GM12864 (cell line): ENCODE measurements at places on chromosomes 2 and 18.

- DNase-seq: no peak
Measured at GRCh38 chr2:141468761-141469160, 662.1 kb downstream of the LRP1B start.

- DNase-seq: no peak
Measured at GRCh38 chr2:7595206-7595605, 678.0 kb downstream of the RNF144A start.

GRCh38 chr2:8494151-8494550 lies 187.7 kb upstream of the ID2 start:
- no peak for DNase-seq

GRCh38 chr2:141015341-141016047 lies 1115.3 kb downstream of the LRP1B start:
- DNase-seq: no peak

- DNase-seq: no peak
Measured at GRCh38 chr2:122166820-122167219, 411.4 kb downstream of the TSN start.

GRCh38 chr2:220916931-220917330 lies 655.2 kb downstream of the EPHA4 start:
- DNase-seq: no peak
